ENCODE measurements at places on chromosomes 7 and 10.

- no peak for DNase-seq
- H3K27me3 ChIP-seq, result peaks cover 8% of the 10 kb centered on the region
These were observed 89.9 kb downstream of the CDH23 start for GRCh38 chr10:71486484-71487114.

- no peak overlapping the region for H3K4me3 ChIP-seq
- no peak for DNase-seq
- peaks cover 2% of the 10 kb centered on the region for H3K27me3 ChIP-seq
- no peaks in the 10 kb centered on the region for H3K36me3 ChIP-seq
- H3K27ac ChIP-seq, result no peak overlapping the region
- H3K4me1 ChIP-seq, result no peaks in the 10 kb centered on the region
These were observed 655.6 kb downstream of the LRMDA start for GRCh38 chr10:76086761-76087639.

- no peaks in the 10 kb centered on the region for H3K36me3 ChIP-seq
- H3K4me3 ChIP-seq, result no peak overlapping the region
- DNase-seq, result no peak
- no peak overlapping the region for H3K27ac ChIP-seq
These were observed 54.1 kb downstream of the HSPA12A start for GRCh38 chr10:116688241-116688711.

GRCh38 chr10:62719061-62719460 is 85.5 kb upstream of the ADO start:
- H3K27me3 ChIP-seq, result no peaks in the 10 kb centered on the region
- no peaks in the 10 kb centered on the region for H3K4me1 ChIP-seq
- no peaks in the 10 kb centered on the region for H3K36me3 ChIP-seq
- no peak for DNase-seq

GRCh38 chr7:85103357-85103756 is 83.5 kb downstream of the SEMA3D start:
- no peaks in the 10 kb centered on the region for H3K4me1 ChIP-seq
- no peaks in the 10 kb centered on the region for H3K36me3 ChIP-seq
- no peak overlapping the region for H3K4me3 ChIP-seq
- no peak for DNase-seq
- H3K27me3 ChIP-seq, result no peaks in the 10 kb centered on the region

- H3K27me3 ChIP-seq, result peaks cover 1% of the 10 kb centered on the region
- no peak overlapping the region for H3K4me3 ChIP-seq
- peaks cover 20% of the 10 kb centered on the region for H3K4me1 ChIP-seq
These were observed 9.7 kb upstream of the ZNF485 start for GRCh38 chr10:43596546-43596945.

DNA sequence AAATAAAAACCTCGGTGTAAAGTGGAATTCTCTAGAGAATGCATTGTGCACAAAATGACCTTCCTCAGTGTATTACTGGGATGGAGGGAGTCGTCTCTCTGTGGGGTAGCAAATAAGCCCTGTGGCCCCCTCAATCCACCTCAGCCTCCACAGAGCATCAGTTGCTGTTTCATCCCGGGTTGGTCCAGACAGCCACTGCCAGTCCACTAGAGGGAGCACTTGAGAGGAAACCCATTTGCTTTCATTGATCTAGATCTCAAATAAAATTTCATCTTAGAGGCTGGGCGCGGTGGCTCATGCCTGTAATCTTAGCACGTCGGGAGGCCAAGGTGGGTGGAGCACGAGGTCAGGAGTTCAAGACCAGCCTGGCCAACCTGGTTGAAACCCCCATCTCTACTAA is 1128.7 kb downstream of the CNTNAP2 start:
- H3K4me3 ChIP-seq, result no peak overlapping the region
- no peak for DNase-seq
- H3K36me3 ChIP-seq, result no peaks in the 10 kb centered on the region
- no peaks in the 10 kb centered on the region for H3K27me3 ChIP-seq

- no peak for DNase-seq
- no peaks in the 10 kb centered on the region for H3K27me3 ChIP-seq
- no peaks in the 10 kb centered on the region for H3K36me3 ChIP-seq
- no peaks in the 10 kb centered on the region for H3K4me1 ChIP-seq
These were observed 220.1 kb downstream of the TEX36 start for GRCh38 chr10:125462845-125463244.

DNA sequence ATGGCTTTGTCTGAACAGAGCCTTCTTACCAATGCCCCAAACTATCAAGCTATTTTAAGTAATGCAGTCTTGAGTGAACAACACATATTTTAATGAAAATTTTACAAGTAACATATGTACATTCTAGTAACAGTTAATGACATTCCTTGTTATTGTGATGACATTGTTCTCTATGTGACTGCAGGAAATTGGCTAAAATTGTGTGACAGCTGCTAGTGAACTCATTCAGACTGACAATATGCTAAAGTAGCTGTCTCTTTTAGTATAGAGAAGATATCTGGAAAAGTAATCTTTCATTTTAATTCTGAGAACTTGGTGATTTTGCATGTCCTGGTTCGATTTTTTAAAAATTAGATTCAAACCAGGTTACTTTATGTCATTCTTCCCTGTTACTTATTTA is 259.8 kb upstream of the MAGI2 start:
- DNase-seq, result no peak
- H3K4me1 ChIP-seq, result no peaks in the 10 kb centered on the region
- no peak overlapping the region for H3K27ac ChIP-seq
- H3K27me3 ChIP-seq, result no peaks in the 10 kb centered on the region
- no peak overlapping the region for H3K4me3 ChIP-seq
- H3K36me3 ChIP-seq, result no peaks in the 10 kb centered on the region

DNA sequence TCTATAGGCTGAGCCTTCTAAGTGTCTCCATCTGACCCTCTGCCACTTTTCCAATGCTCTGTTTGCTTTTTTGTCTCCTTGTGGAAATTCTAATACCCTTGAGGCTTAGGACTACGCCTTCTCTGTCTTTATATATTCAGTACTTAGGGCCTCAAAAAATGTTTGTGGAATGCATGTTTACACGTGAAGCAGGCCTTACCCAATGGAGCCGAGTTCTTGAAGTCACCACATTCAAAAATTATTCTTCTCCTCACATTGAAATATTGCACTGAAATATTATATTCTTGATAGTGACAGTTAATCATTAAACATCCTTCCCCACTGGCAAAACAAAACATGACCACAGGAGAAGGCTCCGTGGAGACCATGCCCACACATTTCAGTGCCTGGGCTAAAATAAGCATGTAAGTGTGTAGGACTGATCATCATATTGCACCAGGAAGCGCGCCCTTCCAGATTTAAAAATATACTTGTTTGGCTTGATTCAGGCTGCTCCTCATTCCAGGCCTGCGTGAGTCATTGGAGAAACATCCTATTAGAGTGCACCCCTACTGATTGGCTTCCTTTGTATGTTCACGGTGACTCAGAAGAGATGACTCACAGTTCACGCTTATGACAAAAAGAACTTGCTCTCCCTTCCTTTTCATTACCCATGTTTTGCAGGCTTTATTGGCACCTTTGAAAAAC is 307.4 kb upstream of the AOAH start:
- H3K36me3 ChIP-seq, result peaks cover 39% of the 10 kb centered on the region
- no peak overlapping the region for H3K4me3 ChIP-seq
- peaks cover 2% of the 10 kb centered on the region for H3K4me1 ChIP-seq
- no peaks in the 10 kb centered on the region for H3K27me3 ChIP-seq

- no peak overlapping the region for H3K27ac ChIP-seq
- H3K4me3 ChIP-seq, result no peak overlapping the region
- no peaks in the 10 kb centered on the region for H3K4me1 ChIP-seq
- DNase-seq, result no peak
- H3K36me3 ChIP-seq, result peaks cover 43% of the 10 kb centered on the region
These were observed 116.5 kb downstream of the ANKRD61 start for GRCh38 chr7:6147627-6148026.

- H3K36me3 ChIP-seq, result peaks cover 26% of the 10 kb centered on the region
- no peak for DNase-seq
- no peak overlapping the region for H3K27ac ChIP-seq
- no peaks in the 10 kb centered on the region for H3K4me1 ChIP-seq
- H3K27me3 ChIP-seq, result no peaks in the 10 kb centered on the region
These were observed 135.6 kb downstream of the ATE1 start for GRCh38 chr10:121792198-121792597.

DNA sequence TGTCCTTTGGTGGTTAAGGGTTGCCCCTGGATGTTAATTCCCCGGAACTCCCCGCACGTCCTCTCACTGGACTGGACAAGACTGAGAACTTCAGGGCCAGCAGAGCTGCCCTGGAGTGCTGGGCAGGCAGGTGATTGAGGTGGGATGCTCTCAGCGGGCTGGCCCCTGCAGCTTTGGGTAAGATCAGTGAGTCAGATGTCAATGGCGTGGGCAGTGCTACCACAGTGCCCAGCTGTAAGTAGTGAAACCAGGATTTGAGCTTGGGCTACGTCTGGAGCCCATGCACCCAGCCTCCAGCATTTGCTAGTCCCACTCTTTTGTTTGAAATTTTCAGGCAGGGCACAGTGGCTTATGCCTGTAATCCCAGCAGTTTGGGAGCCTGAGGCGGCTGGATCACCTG is 6.7 kb upstream of the SEPHS1 start:
- peaks cover 16% of the 10 kb centered on the region for H3K27me3 ChIP-seq
- H3K4me3 ChIP-seq, result no peak overlapping the region
- no peak overlapping the region for H3K27ac ChIP-seq
- no peaks in the 10 kb centered on the region for H3K36me3 ChIP-seq
- peaks cover 10% of the 10 kb centered on the region for H3K4me1 ChIP-seq

- peak overlapping the region; percentile 86 for H3K27ac ChIP-seq
- H3K4me1 ChIP-seq, result peaks cover 46% of the 10 kb centered on the region
- peak; percentile 72 for DNase-seq
- peak overlapping the region; percentile 79 for H3K4me3 ChIP-seq
- H3K27me3 ChIP-seq, result no peaks in the 10 kb centered on the region
These were observed 14.3 kb downstream of the ZC3HAV1 start for GRCh38 chr7:139095194-139095659.

Measured in memory B cell (primary cell).